Activated CD4-positive, alpha-beta memory T cell treated with anti-CD3 and anti-CD28 coated beads, Interleukin-2, amount 10 ng/mL, durations not matched to agents 7 days and 5 days (primary cell): ENCODE measurements at places on chromosomes 5 and 9.

GRCh38 chr5:31531543-31531887, 378 bp downstream of the DROSHA start:
- no peak for DNase-seq

- DNase-seq: no peak
Observed at GRCh38 chr9:127333221-127334064, 63.5 kb upstream of the SLC2A8 start.

DNA sequence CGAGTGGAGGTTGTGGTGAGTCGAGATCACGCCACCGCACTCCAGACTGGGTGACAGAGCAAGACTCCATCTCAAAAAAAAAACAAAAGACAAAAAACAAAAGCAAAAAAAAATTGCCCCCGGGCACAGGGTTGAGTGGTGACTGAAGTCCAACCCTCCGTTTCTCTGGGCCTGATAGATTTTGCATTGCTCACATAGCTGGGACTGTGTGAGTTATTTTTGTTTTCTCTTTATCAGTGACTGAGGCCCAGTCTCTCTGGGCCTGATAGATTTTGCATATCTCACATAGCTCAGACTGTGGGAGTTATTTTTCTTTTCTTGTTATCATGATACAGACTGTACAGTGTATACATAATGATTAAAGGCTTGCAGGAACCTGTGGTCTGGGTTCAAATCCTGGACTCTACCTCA, 2.6 kb upstream of the SLC28A3 start:
- no peak for DNase-seq

GRCh38 chr9:82757924-82758323, 305.0 kb downstream of the RASEF start:
- no peak for DNase-seq

DNA sequence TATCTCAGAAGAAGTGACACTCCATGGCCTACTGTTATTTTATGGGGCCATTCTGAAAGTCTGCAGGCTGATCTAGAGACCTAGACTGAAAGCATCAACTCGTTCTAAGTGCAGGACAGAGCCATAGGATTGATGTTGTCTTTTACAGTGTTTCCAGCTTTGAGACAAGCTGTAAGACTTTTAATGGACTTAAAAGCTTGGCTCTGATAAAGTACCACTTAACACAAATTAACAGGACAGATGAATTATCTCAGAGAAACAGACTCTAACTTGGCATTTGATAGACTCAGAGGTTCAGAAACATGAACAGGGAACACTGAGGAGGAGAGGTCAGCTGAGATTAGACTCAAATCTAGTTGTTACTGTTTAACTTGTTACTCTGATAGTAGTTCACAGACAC, 203.2 kb downstream of the TLR4 start:
- DNase-seq: no peak

DNA sequence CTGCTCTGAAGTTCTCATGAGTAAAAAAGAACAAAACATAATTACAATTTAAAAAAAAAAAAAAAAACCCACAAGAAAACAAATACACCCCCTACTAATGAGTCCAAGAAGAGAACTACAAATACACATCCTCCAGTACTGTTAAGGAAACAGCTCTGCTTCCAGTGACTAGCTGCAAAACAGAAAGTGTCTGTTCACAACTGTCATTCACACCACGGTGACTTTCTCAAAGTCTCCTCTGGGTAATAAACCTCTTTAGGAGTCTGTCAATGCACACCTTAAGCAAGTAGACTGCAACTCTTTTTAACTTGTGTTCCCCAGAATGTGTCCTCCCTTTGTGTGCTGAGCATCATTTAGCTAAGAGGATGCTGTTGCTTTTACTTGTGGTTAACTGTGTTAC, 6.2 kb downstream of the REEP5 start:
- no peak for DNase-seq

- no peak for DNase-seq
Observed at GRCh38 chr5:81986126-81986525, 14.3 kb downstream of the ATG10 start.

DNA sequence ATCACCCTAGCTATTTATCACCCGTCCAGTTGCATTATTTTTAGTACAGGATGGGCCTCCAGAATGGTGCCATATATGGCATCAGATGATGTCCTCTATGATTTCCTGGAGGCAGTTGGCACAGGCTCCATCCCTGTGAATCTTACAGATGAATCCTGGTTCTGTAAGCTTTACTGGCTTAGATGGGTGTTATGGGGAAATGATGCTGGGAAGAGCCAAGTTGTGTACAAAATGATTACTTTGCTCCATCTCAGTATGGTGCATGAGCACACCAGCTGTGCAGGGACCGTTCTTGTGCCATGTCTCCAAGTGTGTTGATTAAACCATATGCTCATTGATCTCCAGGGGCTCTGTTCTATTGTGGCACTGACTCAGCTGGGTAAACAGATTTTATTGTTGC, 755.7 kb downstream of the TLR4 start:
- DNase-seq: no peak

- DNase-seq: no peak
Observed at GRCh38 chr5:171801839-171802238, 16.2 kb downstream of the SMIM23 start.

DNA sequence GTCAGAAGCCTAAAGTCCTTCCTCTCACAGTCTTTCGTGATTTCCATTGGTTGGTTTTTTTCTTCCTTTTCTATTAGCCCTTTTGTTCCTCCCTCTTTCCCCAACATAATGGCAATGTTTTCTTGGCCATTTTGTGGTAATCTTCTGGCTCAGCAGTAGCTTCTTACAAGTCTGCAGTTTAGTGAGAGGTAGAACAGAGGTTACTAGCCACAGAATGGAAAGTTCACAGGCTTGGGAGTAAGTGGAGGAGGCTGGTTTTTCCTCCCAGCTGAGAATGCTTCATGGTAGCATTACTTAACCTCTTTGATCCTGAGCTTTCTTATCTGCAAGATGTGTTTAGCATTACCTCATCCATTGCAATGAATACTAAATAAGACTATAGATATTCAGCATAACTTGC, 346.9 kb downstream of the NFIB start:
- DNase-seq: no peak

DNA sequence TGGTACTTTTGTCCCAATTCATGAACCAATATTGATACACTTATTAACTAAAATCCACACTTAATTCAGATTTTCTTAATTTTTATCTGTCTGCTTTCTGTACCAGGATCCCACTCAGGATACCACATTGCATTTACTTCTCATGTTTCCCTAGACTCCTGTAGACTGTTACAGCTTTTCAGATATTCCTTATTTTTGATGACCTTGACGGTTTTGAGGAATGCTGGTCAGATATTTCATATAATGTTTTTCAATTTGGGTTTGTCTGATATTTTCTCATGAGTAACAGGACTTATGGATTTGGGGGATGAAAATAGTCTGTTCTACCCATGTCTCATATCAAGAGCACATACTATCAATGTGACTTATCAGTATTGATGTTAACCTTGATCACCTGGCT, 37.4 kb downstream of the PLPPR1 start:
- DNase-seq: no peak

DNA sequence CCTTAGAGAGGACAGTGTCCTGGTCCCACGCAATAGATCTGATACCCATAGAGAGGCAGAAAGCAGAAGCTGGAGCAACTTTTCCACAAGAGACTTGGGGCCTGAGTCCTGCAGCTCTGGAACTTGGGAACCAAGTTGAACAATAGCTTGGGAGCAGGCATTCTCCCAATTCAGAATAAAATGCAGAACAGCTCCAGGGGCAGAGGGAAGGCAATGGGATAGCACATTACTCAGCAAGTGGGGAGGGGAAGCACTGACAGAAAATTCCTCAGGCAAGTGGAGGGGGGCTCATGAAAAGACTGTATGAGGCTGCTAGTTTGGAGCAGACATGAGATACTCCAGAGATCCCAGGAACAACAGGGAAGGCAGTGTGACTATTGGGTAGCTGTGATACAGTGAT, 513.6 kb downstream of the HINT1 start:
- DNase-seq: no peak
